Caudate nucleus (tissue), 63 donors: ENCODE measurements at places on chromosomes 11 and 22.

DNA sequence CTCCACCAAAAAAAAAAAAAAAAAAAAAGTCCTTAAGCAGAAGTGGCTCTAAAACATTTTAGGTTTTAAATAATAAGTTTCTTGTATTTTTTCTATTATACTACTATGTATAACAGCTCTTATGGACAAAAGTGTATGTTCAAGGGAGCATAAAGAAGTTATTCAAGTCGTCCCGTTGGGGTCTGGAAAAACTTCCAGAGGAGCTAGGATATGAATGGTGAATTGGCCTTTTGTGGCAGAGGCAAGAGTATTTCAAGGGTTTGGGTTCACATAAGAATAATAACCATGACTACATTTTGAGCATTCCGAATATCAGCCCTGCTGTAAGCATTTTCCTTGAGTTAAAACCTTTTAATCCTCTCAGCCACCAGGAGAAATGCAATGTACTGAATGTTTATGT is 50.6 kb upstream of the ARHGAP42 start:
- no peak for DNase-seq

GRCh38 chr22:22037740-22038139 is 55.2 kb upstream of the TOP3B start:
- no peak for DNase-seq

GRCh38 chr22:44546686-44547310 is 48.8 kb upstream of the RTL6 start:
- DNase-seq = no peak

DNA sequence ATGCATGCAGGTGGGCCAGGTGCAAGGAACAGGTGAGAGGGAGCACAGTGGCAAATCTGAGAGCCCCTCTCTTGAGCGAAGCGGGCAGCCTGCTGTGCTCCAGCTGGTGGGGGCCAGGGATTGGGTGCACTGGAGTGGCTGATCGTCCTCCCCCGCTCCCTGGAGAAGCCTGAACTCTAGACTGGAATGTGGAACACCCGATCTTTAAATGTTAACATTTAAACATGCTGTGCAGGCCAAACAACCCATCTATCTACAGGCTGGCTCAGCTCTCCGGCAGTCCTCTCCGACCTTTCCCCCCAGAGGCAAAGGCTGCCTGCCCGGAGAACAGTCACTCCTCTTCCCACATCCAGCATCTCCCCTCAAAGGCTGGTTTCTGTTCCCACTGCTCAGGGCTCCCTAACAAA is 5.1 kb downstream of the MRGPRF start:
- DNase-seq = no peak

GRCh38 chr11:133382131-133382812 is 150.0 kb downstream of the OPCML start:
- DNase-seq = no peak

GRCh38 chr11:41872426-41872825 is 413.0 kb upstream of the LRRC4C start:
- no peak for DNase-seq

DNA sequence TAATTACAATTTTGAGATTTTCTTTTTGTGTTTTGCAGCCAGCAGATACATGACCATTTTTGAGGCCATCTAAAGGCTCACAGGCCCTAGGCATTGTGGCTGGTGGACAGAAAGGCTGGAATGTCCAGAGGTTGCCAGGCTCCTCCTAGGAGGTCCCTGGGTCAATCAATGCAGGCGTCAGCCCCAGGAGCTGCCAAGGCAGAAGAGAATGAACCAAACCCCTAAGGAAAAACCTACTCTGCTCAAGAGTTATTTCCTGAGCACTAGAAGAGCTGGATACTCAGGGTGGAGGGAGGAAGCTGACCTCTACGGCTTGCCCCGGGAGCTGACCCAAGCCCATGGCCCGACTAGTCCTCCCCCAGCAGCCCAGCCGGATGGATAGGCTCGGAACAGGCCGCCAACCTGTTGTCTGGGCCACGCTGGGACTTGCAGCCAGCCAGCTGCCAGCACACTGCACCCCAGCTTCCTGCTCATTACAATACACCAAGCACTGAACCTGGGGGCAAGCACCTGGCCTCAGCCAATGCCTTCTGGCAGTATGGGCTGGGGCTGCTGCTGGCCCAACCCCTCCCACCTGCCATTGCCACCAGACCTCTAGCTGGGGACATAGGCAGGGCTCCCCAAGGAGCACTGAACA is 5.7 kb upstream of the SCGB1A1 start:
- DNase-seq = no peak

GRCh38 chr22:27911330-27911729 is 7.7 kb downstream of the PITPNB start:
- DNase-seq = no peak

GRCh38 chr22:25837288-25837900 is 95.4 kb downstream of the MYO18B start:
- DNase-seq = no peak

- DNase-seq = no peak
Measured at GRCh38 chr22:45451972-45452371, 38.5 kb downstream of the RIBC2 start.

DNA sequence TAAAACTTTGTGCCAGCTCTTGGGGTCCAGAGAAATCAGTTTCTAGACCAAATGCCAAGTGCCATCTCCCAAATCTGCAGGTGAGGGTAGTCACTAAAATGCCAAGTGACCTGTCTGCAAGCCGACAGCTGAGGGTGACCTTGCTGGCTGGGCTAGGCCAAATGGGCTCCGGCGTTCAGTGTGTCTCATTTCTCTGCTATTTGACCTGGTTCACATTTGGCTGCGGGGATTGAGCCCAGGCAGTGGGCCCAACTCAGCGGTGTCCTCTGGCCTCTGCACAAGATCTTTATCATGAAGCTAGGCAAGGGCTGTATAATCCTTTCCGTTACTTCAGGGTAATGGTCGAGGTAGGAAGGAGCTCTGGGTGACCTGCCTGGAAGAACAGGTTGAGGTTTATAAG is 87.5 kb downstream of the SNX19 start:
- DNase-seq = no peak

GRCh38 chr11:23988381-23989006 is 508.4 kb upstream of the LUZP2 start:
- no peak for DNase-seq

DNA sequence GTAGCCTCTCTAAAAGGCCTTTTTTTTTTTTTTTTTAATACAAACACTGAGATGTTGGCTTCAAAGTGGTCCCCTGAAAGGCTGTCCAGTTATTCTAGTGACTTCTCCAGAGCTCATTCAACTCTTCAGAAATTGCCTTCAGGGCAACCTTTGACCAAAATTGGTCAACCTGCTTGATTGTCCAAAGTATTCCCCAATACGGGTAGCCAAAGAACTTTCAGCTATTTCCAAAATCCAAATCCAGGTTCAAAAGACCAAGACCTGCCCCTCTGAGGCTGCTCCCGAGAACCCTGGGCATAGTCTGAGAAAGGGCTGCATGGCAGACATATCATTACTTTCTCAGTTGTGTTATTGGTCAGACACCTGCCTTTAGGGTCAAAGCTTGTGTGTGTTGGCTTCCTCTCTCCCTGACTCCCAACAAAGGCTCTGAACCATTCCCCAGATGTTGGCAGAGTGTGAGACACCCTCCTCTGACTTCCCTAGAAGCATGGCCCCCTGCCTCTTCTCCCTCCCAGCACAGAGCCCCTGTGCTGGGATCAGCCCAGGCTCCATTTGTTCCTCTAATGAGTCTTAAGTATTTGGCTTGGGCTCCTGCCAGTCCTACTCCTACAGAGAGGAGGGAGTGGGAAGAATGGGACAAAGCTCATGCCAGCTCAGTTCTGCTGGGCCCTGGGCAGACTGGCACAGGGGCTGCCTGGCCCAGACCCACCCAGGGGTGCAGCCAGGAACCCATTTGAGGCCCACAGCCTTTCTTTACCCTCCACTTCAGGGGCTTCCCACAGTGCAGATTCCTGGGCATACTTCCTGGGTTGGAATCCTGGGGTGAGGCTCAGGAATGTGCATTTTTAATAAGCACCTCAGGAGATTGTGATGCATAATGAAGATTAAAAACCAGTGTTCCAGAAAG is 30.3 kb downstream of the TNKS1BP1 start:
- peak; percentile 21 for DNase-seq

- DNase-seq = no peak
Measured at GRCh38 chr22:41410311-41410751, 28.6 kb downstream of the TEF start.

GRCh38 chr11:64100360-64100759 is 64.6 kb downstream of the FLRT1 start:
- DNase-seq = no peak
